ENCODE measurements at places on chromosomes 5 and 9. TPM values are rescaled to one million over a fixed set of nuclear protein-coding genes. Genes with fewer than 3 reads are reported as not detected.
A peak's percentile ranks its signal among the peaks of the same experiment; 100 is the strongest.

The FOXD1 gene
- 1.5 TPM for total RNA-seq

The NFIB gene
- 25.9 TPM for total RNA-seq

DNA sequence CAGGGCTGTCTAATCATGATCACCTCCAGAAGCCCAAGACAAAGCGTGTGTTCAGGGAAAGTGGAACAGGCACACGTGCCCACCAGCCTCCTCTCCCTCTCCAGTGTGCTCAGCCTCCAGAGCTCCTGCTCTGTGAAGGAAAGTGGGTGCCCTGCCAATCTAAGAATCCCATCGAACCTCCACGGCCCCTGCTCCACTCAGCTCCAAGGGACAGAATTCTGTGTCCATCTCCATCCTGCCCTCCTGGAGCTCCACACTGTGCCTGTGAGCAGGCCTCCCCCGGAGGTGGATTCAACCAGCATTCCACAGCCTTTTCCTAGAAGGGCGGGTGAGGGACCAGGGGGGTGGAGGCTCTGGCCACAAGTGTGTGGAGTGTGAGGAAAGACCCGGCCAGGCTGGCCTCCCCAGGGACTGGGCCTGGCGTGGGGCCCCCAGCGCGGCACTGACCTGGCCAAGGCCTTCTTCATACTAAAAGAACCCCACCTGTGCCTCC is 6.0 kb downstream of the EEIG1 start:
- no peaks in the 10 kb centered on the region for H3K36me3 ChIP-seq
- H3K4me1 ChIP-seq = peaks cover 100% of the 10 kb centered on the region
- peak overlapping the region; percentile 98 for H3K27ac ChIP-seq
- no peaks in the 10 kb centered on the region for H3K27me3 ChIP-seq

GRCh38 chr9:112615584-112616266 is 102.2 kb downstream of the INIP start:
- H3K4me1 ChIP-seq = no peaks in the 10 kb centered on the region
- DNase-seq = no peak
- no peak overlapping the region for H3K27ac ChIP-seq
- peaks cover 10% of the 10 kb centered on the region for H3K36me3 ChIP-seq
- H3K27me3 ChIP-seq = no peaks in the 10 kb centered on the region

GRCh38 chr5:53362521-53362941 is 117.9 kb upstream of the FST start:
- H3K27ac ChIP-seq = no peak overlapping the region
- H3K27me3 ChIP-seq = no peaks in the 10 kb centered on the region
- no peaks in the 10 kb centered on the region for H3K36me3 ChIP-seq
- peaks cover 12% of the 10 kb centered on the region for H3K4me1 ChIP-seq
- no peak for DNase-seq
- H3K4me3 ChIP-seq = no peak overlapping the region

- peak overlapping the region; percentile 6 for H3K27ac ChIP-seq
- DNase-seq = no peak
- no peaks in the 10 kb centered on the region for H3K4me1 ChIP-seq
Observed at GRCh38 chr5:87243161-87243844, 24.4 kb upstream of the RASA1 start.

- DNase-seq = no peak
- no peak overlapping the region for H3K27ac ChIP-seq
- H3K4me3 ChIP-seq = no peak overlapping the region
- H3K36me3 ChIP-seq = peaks cover 49% of the 10 kb centered on the region
- no peaks in the 10 kb centered on the region for H3K27me3 ChIP-seq
- no peaks in the 10 kb centered on the region for H3K4me1 ChIP-seq
Observed at GRCh38 chr9:131583836-131584555, 38.7 kb downstream of the PRRT1B start.
